ENCODE measurements at places on chromosomes 2 and 18. TPM values are rescaled to one million over a fixed set of nuclear protein-coding genes. Genes with fewer than 3 reads are reported as not detected.

The MATN3 gene
- total RNA-seq = 1.3 TPM

The CFAP210 gene
- total RNA-seq = 1.0 TPM

The MDH1B gene
- 2.0 TPM for total RNA-seq

The CYBRD1 gene
- total RNA-seq = 11.8 TPM

DNA sequence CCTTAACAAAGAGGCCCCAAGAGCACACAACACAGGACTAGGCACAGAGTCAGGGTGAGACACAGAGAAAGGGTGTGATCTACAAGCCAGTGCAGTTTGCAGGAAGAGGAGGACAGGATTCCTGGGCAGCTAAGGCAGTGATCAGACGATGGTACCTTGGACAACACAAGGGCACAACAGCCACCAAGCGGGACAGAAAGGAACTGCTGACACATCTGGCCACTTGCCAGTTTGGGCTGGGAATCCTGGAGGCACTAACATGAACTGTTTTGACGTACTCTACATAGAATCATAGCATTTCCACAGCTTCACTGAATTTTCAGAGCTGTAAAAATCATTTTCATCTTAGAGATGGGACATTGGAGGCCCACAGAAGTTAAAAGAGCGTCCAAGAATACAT is 221.5 kb upstream of the SLC35G4 start:
- H3K27me3 ChIP-seq = no peaks in the 10 kb centered on the region
- H3K4me1 ChIP-seq = peaks cover 8% of the 10 kb centered on the region
- no peak overlapping the region for H3K27ac ChIP-seq
- H3K36me3 ChIP-seq = no peaks in the 10 kb centered on the region
- no peak for DNase-seq

DNA sequence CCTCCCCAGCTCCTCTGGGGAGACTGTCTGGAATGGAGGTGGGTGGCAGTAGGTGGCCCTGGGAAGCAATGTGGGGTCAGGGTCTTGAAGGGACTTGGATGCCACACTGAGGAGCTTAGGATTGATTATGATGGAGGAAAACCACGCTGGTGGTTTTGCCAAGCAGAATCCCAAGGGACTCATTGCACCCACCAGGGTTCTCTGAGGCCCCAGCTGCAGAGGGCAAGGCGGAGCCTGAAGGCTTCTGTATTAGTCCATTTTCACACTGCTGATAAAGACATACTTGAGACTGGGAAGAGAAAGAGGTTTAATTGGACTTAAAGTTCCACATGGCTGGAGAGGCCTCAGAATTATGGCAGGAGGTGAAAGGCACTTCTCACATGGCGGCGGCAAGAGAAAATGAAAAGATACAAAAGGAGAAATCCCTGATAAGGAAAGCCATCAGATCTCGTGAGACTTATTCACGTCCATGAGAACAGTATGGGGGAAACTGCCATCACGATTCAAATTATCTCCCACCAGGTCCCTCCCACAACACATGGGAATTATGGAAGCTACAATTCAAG is 87.2 kb upstream of the YWHAQ start:
- H3K4me3 ChIP-seq = no peak overlapping the region
- no peaks in the 10 kb centered on the region for H3K27me3 ChIP-seq
- H3K27ac ChIP-seq = no peak overlapping the region
- DNase-seq = no peak

- no peak overlapping the region for H3K4me3 ChIP-seq
- DNase-seq = no peak
- no peaks in the 10 kb centered on the region for H3K27me3 ChIP-seq
- no peak overlapping the region for H3K27ac ChIP-seq
- H3K4me1 ChIP-seq = no peaks in the 10 kb centered on the region
- H3K36me3 ChIP-seq = peaks cover 27% of the 10 kb centered on the region
Measured at GRCh38 chr18:76943542-76944339, 121.4 kb downstream of the ZNF236 start.

GRCh38 chr2:203401-203800 is 60.4 kb downstream of the SH3YL1 start:
- H3K36me3 ChIP-seq = no peaks in the 10 kb centered on the region
- DNase-seq = no peak
- H3K4me3 ChIP-seq = no peak overlapping the region
- H3K4me1 ChIP-seq = no peaks in the 10 kb centered on the region
- H3K27me3 ChIP-seq = peaks cover 8% of the 10 kb centered on the region

GRCh38 chr2:30733876-30734520 is 73.2 kb downstream of the CAPN13 start:
- H3K4me3 ChIP-seq = no peak overlapping the region
- no peaks in the 10 kb centered on the region for H3K4me1 ChIP-seq
- no peak for DNase-seq
- H3K27ac ChIP-seq = no peak overlapping the region

DNA sequence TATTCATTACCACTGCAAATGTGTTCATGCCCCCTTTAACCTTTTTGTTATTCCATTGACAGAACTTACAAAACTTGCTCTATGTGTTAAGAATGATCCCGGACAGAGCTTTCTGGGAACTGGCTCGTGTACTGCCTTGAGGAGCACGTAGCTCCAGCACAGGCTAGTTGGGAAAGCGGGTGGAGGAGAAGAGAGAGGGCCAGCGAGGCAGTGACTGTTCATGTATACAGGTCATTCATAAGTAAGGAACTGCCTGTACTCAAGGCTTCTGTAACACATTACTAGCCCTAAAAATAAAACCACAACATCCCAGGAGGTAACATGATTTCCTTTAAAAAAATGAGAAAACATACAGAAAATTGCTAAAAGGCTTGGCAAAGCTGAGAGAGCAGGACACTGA is 109.0 kb downstream of the STK39 start:
- DNase-seq = peak; percentile 18
- peaks cover 55% of the 10 kb centered on the region for H3K4me1 ChIP-seq
- peak overlapping the region; percentile 62 for H3K4me3 ChIP-seq
- peak overlapping the region; percentile 93 for H3K27ac ChIP-seq
- H3K36me3 ChIP-seq = peaks cover 6% of the 10 kb centered on the region

DNA sequence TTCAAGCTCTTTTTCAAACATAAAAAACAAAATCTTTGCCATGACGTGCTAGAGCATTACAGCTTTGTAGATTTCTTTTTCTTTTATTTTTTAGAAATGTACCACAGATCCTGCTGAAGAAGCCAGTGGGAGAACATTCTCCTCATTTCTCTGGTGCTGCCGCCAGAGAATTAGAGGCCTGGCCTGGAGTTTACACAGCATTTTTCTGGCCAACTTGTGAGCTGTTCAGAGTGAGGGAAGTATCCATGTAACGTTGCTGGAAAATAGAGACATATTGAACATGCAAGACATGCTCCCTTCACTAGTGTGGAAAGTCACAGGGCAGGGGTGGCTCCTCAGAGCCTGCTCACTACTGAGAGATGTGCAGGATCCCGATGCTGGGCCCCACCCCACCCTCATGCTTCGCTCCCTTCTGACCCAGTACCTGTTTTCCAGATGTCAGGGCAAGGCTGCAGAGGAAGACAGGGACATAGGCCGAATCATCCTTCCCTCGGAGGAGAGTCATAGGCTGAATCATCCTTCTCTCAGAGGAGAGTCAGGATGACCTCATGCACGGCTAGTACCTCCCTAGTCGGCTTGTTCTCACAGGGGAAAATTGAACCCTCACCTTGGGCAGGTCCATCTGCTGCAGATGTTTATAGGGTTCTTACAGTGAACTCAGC is 298.5 kb downstream of the INSIG2 start:
- peak overlapping the region; percentile 19 for H3K27ac ChIP-seq
- H3K36me3 ChIP-seq = peaks cover 6% of the 10 kb centered on the region
- no peak overlapping the region for H3K4me3 ChIP-seq
- no peaks in the 10 kb centered on the region for H3K4me1 ChIP-seq
- H3K27me3 ChIP-seq = no peaks in the 10 kb centered on the region

- H3K4me1 ChIP-seq = no peaks in the 10 kb centered on the region
- no peak for DNase-seq
- H3K27ac ChIP-seq = no peak overlapping the region
- no peaks in the 10 kb centered on the region for H3K27me3 ChIP-seq
- H3K4me3 ChIP-seq = no peak overlapping the region
Measured at GRCh38 chr2:64157792-64158191, 13.6 kb upstream of the PELI1 start.

DNA sequence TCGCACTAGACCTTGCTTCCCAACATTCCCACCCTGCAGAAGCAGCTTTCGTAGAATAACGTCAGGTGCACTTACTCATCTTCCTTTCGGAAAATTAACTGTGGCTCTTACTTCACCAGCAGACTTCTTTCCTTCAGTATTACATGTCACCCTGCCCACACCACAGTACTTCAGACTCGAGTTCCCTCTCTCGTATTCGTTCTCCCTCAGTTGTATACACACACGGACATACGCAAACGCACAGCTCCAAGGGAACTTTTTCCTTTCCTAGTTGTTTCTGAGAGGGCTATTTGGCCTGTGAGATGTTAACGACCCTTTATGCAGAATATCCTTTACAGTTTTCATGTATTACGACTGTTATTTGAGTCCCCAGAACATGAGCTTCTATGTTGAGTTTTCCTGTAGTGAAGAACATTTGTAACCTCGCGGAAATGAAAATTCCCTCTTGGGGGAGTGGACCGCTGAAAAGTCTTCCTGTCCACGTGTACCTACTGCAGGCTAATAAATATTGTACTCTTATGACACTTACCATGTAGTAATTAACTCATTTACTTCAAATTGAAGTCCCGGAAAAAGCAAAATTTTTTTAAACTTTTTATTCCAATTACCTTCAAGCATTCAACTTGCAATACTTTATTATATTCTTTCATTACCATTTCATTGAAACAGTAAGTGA is 908 bp downstream of the ERLEC1 start:
- H3K27me3 ChIP-seq = no peaks in the 10 kb centered on the region
- DNase-seq = no peak
- H3K4me1 ChIP-seq = peaks cover 39% of the 10 kb centered on the region
- no peaks in the 10 kb centered on the region for H3K36me3 ChIP-seq

GRCh38 chr2:17541531-17541950 is 1.0 kb downstream of the VSNL1 start:
- H3K27me3 ChIP-seq = peaks cover 81% of the 10 kb centered on the region
- H3K4me1 ChIP-seq = peaks cover 21% of the 10 kb centered on the region
- peak overlapping the region; percentile 90 for H3K4me3 ChIP-seq
- no peak for DNase-seq
- H3K36me3 ChIP-seq = no peaks in the 10 kb centered on the region
- no peak overlapping the region for H3K27ac ChIP-seq

DNA sequence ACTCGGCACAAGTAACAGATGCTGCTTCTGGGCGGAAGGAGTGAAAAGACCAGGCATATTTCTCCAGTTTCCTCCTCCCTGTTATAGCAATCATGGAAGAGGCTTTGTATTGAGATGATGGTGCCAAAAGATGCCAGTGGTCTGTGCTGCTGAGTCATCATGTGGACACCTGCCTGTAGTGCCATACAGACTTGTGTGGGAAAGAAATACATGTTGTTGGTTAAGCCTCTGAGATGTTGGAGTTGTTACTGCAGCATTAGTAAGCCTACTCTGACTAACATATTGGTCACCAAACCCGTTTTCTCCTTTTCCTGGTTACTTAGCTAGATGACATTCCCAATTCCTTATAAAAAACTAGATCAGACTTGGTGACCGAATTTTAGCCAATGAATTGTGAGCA is 356.9 kb downstream of the ZNF521 start:
- H3K27me3 ChIP-seq = no peaks in the 10 kb centered on the region
- peaks cover 10% of the 10 kb centered on the region for H3K4me1 ChIP-seq
- peaks cover 7% of the 10 kb centered on the region for H3K36me3 ChIP-seq
- no peak overlapping the region for H3K4me3 ChIP-seq
